ENCODE measurements at places on chromosomes 5 and 9.
A peak's percentile ranks its signal among the peaks of the same experiment; 100 is the strongest.

DNA sequence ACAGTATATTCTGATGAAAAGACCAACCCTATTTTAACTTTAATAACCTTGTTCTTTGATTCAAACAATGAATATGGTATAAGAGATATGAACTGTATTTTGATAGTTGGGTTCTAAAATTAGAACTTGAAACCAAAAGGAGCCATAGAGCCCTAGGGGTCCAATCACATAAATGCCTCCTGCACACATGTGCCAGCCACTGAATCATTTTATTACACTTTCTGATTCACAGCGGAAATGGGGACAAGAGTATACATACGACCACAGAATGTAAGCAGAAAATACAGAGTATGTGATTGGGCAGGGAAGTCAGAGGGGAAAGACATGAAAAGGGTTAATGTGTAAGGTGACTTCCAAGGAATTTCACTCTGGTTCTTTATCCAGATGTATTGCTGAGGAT is 1000.2 kb downstream of the NR2F1-AS1 start:
- DNase-seq, result no peak

GRCh38 chr9:137076636-137077009 is 694 bp upstream of the UAP1L1 start:
- no peak for DNase-seq

DNA sequence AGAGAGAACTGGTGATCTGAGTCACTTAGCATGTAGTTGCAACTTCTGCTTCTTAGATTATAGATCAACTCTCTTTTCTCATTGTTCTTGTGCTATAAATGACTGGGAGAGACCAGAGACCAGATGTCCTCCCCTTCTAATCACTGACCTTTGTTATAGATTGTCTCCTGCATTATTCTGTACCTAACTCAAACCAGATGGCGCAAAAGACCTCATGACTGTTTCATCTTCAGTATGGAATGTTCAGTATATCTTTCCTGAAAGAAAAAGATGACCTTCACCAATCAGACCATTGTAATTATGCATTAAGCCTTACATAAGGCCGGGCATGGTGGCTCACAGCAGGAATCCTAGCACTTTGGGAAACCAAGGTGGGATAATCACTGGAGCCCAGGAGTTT is 30.5 kb upstream of the ADAM19 start:
- DNase-seq, result peak; percentile 54

DNA sequence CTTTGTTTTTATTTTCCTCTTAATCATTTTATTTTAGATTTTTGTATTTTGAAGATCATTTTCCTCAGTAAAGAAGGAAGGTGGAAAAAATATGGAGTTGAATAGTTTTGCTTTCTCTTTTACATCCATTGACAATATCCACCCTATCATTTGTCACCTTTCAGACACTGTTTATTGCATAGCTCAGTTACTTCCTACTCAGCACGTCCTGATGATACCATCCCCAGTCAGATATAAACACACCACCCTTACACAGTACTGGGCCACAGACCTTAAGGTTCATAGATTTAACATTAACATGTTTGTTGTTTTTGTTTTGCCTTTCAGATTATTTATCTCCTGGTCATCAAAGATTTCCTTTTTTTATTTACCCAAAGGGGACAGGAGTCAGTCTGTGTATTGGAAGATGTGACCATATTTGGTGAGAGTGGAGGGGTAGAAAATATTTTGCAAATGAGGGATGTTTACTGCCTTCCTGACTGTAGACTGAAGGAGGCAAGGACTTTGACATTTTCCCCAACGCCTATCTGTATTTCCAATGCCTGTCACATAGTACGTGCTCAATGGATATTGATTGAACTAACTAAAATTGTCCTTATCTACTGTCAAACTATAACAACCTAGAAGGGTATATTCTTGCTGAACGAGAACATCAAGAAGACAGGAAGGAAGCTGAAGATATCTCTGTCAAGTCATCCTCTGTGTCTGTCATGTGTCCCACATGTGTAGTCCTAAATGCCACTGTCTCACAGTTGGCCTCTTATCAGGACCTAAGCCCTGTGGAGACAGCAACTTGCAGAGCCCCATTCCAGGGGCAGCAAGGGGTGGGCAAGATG is 15.6 kb downstream of the STX17 start:
- DNase-seq, result no peak

GRCh38 chr5:154287136-154287535 is 96.6 kb downstream of the GALNT10 start:
- peak; percentile 77 for DNase-seq

- DNase-seq, result no peak
These were observed 198.9 kb downstream of the FANCC start for GRCh38 chr9:95118596-95118995.

DNA sequence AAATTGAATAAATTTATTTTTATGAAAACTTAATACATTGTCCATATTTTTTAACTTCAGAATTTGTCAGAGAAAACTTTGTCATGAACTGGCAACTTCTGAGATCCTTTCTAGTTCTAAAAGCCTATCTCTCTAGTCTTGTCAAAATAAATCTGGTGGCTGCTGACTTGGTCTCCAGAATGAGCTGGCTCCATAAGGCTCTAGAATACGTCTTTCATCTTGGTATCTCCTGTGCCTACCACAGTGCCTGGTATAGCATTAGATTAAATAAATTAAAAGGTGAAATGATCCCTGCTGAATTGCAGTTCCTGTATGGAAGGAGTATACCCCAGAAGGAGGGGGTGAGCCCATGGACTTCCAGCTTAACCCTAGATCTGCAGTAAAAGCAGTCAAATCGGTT is 2.6 kb upstream of the FOCAD start:
- DNase-seq, result no peak

- DNase-seq, result no peak
These were observed 87.6 kb downstream of the MAP1B start for GRCh38 chr5:72194846-72195245.

- DNase-seq, result no peak
These were observed 30.9 kb upstream of the ORM1 start for GRCh38 chr9:114291886-114292590.

GRCh38 chr9:110499608-110500007 is 79.9 kb downstream of the SVEP1 start:
- DNase-seq, result no peak

- DNase-seq, result no peak
These were observed 1166.5 kb upstream of the CDH18 start for GRCh38 chr5:21154526-21154925.

GRCh38 chr5:129836321-129836720 is 67.9 kb upstream of the CHSY3 start:
- no peak for DNase-seq

DNA sequence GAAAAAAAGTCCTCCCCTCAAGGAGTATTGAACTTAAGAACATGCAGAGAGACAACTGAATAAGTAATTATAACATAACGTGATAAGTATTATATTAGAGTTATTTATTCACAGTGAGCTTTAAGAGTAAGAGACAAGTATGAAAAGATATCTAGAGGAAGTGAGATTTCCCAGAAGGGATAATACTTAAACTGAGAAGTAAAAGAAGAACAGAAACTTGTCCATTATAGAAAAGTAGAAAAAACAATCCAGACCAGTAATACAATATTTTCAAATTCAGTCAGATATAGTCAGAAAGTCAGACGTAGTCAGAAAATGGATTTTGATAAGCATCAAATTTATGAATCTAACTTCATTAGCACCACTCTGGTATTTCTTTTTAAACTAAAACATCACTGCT is 613.0 kb upstream of the CCNG1 start:
- DNase-seq, result no peak

GRCh38 chr9:32524892-32525708 is 896 bp downstream of the RIGI start:
- DNase-seq, result peak; percentile 24

DNA sequence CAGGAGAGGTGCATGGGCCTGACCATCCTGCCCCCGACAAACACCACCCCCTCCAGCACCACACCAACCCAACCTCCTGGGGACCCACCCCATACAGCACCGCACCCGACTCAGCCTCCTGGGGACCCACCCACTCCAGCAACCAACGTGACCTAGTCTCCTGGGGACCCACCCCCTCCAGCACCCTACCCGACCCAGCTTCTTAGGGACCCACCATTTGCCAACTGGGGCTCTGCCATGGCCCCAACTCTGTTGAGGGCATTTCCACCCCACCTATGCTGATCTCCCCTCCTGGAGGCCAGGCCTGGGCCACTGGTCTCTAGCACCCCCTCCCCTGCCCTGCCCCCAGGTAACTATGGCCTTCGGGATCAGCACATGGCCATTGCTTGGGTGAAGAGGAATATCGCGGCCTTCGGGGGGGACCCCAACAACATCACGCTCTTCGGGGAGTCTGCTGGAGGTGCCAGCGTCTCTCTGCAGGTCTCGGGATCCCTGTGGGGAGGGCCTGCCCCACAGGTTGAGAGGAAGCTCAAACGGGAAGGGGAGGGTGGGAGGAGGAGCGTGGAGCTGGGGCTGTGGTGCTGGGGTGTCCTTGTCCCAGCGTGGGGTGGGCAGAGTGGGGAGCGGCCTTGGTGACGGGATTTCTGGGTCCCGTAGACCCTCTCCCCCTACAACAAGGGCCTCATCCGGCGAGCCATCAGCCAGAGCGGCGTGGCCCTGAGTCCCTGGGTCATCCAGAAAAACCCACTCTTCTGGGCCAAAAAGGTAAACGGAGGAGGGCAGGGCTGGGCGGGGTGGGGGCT is 4.6 kb downstream of the CEL start:
- no peak for DNase-seq

DNA sequence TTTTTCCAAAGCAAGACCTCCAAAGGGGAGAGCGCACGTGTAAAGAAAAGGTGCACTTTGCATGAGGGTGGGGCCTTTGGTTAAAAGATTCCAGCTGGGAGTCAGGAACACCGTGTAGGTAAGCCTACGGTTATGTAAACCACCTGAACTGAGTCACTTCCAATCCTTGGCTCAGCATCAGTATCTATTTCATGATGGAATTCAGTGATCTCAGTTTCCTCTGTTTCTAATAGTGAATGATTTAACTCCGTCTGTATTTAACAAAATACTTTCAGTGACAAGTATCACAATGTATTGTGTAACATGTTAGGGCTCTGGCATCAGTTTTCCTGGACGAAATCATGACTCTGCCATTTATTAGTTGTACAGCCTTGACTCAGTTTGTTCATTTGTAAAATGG is 1.3 kb upstream of the SVEP1 start:
- peak; percentile 63 for DNase-seq

DNA sequence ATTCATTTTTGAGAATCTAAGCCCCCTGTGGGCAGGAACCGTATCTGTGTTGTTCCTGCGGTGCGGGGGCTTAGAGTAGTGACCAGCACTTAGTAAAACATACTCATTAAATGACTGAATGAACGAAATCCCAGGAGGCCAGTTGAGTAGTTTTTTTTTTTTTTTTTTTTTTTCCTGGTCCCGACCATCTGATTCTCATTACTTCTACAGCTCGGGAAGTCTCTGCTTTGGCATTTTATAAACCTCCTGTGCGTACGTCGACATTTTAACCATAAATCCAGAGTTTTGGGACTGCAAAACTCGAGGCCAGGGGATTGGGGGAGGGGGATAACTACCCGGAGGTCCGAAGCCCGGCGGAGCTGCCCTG is 31.5 kb upstream of the SPRY4 start:
- DNase-seq, result peak; percentile 73

DNA sequence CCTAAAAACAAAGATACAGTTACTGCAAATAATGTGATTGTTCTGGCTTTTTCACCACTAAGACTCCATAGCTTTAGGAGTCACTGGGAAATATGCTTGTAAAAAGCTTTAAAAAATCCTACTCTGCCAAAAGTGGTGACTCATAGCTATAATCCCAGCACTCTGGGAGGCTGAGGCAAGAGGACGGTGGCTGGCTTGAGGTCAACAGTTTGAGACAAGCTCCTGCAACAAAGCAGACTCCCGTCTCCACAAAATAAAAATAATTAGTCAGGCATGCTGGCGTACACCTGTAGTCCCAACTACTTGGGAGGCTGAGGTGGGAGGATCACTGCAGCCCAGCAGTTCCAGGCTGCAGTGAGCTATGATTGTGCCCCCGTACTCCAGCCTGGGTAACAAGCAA is 406.4 kb downstream of the HTR1A start:
- no peak for DNase-seq

- DNase-seq, result no peak
These were observed 793.1 kb downstream of the CDH9 start for GRCh38 chr5:26245321-26245720.

- no peak for DNase-seq
These were observed 11.1 kb upstream of the NADK2 start for GRCh38 chr5:36252722-36253365.

GRCh38 chr5:158510479-158510878 is 589.2 kb downstream of the EBF1 start:
- DNase-seq, result no peak

DNA sequence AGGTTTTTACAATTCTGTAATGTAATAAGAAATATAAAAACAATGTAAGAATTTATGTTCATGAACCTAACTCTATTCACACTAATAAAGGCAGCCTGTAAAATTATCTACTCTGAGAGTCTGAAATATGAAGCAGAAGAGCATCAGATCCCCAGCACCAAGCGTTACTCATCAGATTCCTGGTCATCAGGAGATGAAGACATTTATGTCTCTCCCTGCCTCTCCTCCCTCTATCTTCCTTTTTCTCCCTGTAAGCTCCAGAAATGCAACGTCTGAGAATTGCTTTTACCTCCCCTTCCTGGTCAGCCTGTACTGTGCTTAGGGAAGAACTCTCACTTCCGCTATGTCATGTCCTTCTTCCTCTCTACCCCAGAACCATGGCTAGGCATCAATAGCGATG is 114.4 kb upstream of the SLIT3 start:
- DNase-seq, result no peak

DNA sequence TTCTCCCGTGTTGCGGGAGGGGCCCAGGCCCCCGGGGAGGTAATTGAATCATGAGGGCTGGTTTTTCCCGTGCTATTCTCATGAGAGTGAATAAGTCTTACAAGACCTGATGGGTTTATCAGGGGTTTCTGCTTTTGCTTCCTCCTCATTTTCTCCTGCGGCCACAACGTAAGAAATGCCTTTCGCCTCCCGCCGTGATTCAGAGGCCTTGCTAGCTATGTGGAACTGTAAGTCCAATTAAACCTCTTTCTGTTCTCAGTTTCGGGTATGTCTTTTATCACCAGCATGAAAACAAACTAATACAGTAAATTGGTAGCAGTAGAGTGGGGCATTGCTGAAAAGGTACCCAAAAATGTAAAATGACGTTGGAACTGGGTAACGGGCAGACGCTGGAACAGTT is 1035.1 kb downstream of the DTWD2 start:
- no peak for DNase-seq
